Ecto neural progenitor cell (in vitro differentiated cells): ENCODE measurements at places on chromosomes 3 and 15.

DNA sequence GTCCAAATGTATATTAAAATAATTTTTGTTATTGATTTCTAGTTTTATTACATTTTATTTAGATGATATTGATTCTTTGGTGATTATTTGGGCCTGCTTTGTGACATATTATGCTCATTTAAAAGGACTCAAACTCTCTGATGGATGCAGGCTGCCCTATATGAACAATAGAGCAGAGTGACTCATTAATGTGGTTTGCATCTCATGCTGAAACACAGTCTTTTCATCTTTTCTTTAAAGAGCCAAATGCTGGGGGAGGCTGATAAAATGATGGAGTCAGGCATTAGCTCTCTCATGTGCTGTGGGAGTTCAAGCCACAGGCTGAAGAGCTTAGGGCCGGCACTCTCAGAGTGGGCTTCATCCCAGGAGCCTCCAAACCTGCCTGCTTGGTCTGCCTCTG is 7.2 kb downstream of the PLA1A start:
- DNase-seq: no peak

DNA sequence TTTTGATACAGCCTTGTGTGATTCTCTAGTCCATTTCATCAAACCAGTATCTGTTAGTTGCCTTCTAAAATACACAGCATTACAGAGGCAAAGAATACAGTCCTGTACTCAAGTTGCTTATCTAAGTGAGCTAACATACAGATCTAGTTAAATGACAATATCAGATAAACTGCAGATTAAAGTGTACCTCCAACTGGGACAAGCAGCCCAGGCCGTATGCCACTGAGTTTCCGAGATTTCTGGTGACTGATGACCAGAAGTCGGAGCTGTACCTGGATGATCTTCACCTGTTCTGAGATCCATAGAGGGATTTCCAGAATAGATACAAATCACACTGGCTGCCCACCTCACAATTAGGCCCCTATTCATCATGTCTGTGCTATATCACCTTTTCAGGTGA is 6.3 kb upstream of the TRIM59 start:
- DNase-seq: no peak

GRCh38 chr3:86790884-86791549 is 199.9 kb downstream of the VGLL3 start:
- DNase-seq: no peak

GRCh38 chr3:182730675-182731042 is 62.6 kb upstream of the ATP11B start:
- no peak for DNase-seq
